NCI-H2107 (cell line): ENCODE measurements at places on chromosomes 7 and 10.

DNA sequence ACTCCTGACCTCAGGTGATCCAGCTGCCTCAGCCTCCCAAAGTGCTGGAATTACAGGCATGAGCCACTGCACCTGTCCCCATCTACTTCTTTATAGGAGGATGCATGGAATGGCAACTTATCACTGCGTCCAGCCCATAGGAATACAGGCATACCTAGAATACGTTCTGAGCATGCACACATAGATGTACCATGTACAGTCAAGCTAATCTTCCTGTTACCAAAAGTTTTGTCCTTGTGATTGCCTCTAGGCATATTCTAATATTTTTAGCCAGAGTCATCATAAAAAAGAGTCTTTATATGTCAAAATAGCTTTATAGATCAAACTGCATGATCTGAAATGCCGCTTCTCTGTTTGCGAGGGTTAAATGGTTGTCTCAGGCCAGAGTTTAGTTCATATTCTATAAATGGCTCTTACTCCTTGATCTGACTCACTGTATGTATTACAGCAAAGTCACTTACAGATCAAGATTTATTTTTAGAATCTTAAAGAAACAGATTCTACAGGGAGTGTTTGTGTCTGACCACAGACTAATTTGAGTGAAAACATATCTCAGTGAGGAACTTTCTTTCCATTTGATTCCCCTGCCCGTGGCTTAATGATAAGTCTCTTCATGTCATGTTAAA lies 210.9 kb downstream of the CREB5 start:
- DNase-seq: no peak

DNA sequence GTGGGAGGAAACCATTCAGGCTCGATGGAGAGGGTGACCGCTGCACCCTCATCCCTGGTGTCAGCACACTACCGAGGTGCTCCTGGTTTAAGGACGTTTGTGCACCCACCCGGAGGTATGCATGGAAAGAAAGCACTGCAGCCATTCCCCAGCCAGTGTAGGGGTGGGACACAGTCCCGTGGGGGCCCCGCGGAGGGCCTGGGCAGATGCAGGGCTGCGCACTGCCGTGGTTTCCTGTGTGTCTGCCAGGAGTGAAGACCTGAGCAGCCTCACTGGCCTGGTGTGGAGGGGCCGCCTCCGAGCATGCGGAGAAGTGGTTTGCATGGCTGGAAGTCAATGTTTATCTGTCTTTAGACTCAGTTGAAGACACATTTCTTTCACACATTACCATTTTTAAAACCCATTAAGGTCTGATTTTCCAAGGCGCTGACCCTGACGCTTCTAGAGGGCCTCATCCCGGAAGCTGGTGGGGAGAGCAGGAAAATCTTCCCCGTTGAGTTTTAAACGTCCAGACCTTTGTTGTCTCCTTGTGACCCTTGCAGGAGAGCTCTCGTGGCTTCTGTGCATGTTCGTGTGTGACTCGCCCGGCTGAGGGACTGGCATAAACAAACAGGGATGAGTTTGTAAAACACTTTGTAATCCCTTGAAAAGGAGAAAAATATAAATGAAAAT lies 188.1 kb downstream of the MGMT start:
- DNase-seq: no peak

- DNase-seq: no peak
Measured at GRCh38 chr7:572416-573268, 53.0 kb upstream of the PDGFA start.

DNA sequence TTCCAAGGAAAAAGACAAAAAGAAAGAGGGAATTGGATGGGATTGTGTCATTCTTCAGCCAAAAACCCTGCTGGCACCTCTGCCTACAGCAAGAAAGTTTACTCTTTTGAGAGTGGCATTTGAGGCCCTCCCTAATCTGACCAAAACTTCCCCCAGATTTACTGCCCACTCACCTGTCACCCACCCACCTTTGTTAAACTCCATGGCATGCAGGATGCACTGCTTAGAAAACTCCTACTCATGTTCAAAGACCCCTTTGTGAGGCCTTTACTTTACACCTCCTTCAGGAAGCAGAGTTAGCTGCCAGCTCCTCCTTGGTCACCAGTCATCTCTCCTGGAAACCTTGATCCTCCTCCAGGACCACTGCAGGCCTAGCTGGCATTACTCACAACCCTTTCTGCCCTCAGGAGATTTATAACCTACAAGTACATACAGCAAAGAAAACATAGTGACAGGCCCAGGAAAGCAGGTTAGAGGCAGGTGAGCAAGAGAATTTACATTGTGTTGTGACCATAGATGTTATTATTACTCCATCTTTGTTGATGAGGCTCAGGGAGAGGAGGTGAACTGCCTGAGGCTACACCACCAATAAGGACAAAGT lies 10.3 kb upstream of the PLAC9 start:
- DNase-seq: no peak

- no peak for DNase-seq
Measured at GRCh38 chr7:129949292-129950133, 3.2 kb downstream of the UBE2H start.

- no peak for DNase-seq
Measured at GRCh38 chr7:16353226-16353625, 68.1 kb downstream of the CRPPA start.

DNA sequence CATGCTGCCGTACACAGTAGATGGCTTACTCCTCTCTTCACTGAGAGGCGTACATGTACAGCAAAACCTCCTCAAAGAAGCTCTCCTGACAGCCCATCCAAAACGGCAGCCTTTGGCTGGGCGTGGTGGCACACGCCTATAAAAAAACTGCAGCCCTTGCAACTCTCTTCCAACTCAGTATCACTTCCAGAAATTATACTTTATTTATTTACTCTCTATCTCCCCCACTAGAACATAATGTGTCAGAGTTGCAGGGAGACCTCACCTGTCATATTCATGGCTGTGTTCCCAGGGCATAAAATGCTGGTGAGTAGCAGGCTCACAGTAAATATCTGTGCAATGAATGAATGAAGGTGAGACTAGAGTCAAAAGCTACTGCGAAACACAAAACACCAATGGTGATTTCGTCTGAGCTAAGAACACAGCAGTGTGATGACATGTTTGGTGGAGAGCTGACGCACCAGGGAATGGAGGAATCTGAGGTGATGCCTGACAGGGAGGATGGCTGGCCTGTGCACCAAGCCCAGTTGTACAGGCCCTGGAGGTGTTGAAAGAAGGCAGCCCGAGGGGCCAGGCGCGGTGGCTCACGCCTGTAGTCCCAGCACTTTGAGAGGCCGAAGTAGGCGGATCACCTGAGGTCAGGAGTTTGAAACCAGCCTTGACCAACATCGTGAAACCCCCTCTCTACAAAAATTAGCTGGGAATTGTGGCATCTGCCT lies 55.3 kb downstream of the COBL start:
- DNase-seq: no peak

DNA sequence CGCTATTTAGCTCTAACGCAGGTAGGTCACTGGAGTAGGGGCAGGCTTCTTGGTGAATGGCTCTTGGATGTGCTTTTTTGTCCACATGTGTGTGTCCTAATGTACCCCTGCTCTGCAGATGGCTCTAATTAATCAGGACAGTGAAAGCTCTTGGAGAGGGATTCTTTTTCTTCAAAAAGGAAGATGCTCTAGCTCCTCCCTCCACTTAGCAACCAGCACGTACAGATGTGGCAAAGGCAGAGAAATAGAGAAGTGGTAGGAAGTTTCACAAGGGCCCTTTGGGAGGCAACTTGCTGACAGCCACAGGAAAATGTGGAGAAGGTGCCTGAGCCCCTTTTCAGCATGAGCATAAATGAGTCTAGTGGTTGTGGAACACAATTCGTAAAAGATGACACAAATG lies 221.7 kb downstream of the PLXNA4 start:
- DNase-seq: no peak

DNA sequence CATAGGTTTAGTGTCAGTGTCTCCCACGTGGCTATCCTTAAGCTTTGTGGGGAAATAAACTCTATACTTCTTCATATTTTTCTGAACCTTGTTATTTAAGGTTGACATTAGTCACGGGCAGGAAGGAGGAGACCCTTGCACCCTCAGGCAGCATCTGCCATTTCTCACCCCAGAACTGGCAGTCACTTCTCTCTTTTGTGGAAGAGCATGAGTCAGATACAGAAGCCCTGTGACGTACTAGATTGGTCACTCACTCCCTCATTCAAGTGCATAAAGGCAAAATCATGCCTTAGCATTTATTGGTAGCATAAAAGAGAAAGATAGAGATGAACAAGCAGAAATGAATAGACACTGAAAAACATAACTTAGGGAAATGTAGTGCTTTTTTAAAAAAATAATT lies 206.0 kb upstream of the MDFIC start:
- DNase-seq: no peak

GRCh38 chr10:1400101-1401070 lies 336.9 kb downstream of the ADARB2 start:
- no peak for DNase-seq

- no peak for DNase-seq
Measured at GRCh38 chr7:26166684-26167266, 14.8 kb downstream of the NFE2L3 start.

GRCh38 chr10:130428936-130429335 lies 292.7 kb downstream of the GLRX3 start:
- DNase-seq: no peak

GRCh38 chr10:77032188-77032570 lies 605.4 kb downstream of the KCNMA1 start:
- DNase-seq: no peak

GRCh38 chr10:119533473-119533872 lies 9.0 kb downstream of the RGS10 start:
- DNase-seq: no peak

- no peak for DNase-seq
Measured at GRCh38 chr7:28871631-28872030, 86.5 kb downstream of the TRIL start.

DNA sequence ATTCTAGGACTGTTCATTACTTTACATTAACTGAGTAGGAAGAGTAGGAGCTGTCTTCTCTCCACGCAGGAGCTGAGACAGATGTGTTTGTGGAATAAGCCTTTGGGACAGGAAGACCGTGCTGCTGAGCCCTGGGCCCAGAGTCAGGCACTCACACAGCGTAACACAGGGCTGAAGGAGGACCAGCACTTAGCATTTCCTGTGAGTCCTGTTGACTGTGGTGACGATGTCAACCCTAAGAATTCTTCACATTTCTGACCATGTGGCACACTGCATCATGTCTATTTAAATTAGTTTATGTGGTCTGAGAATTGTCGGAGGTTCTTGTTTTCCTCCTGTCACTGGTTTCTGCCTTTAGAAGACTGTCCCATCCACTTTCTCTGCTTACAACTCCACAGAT lies 117.2 kb downstream of the PIP4K2A start:
- DNase-seq: no peak

DNA sequence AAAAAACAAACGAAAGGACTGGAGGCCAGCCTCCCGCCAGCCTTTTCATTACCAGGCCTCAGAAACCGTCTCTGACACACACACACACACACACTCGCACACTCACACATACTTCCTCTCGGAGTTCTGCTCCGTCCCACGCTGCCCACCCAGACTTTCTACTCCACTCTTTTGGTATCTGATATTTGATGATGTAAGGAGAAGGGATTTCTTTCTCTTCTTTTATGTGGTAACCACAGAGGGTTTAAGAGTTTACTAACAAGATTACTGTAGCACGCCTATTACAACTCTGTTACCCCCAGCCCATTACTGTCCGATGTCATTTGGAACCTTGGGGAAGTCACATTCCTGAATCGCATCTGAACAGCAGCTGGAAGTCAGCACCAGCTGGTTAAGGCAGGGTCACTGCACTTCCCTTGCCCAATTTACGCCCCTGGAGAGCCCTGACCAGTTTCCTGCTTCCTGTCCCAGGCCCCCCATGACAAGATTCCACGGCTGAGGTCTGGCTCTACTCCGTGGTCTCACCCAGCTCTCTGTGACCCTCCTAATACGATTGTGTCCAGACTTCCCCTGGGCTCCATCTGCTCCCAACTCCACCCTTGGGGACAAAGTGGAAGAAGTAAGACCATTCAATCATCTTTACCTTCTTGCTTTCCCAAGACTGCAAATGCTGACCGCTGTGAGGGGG lies 1.1 kb downstream of the DENND2A start:
- no peak for DNase-seq

- DNase-seq: no peak
Measured at GRCh38 chr7:92485974-92486373, 8.2 kb upstream of the ERVW-1 start.

DNA sequence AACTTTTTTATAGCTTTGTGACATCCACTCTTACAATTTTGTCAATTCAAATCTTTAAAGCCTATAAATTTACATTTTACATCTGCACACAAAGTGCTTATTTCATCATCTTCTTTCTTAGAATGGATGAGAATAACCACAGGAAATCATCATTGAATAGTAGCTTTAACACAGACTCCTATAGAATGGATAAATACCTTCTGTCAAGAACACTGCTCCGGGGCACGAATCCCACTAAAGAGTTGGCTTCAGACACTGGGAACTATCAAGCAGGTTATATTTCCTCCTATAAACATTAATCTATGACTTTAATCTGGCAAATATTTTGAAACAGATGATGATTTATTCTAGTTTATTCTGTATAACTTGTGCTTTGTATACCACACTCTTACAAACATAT lies 269.7 kb upstream of the TPK1 start:
- DNase-seq: no peak

DNA sequence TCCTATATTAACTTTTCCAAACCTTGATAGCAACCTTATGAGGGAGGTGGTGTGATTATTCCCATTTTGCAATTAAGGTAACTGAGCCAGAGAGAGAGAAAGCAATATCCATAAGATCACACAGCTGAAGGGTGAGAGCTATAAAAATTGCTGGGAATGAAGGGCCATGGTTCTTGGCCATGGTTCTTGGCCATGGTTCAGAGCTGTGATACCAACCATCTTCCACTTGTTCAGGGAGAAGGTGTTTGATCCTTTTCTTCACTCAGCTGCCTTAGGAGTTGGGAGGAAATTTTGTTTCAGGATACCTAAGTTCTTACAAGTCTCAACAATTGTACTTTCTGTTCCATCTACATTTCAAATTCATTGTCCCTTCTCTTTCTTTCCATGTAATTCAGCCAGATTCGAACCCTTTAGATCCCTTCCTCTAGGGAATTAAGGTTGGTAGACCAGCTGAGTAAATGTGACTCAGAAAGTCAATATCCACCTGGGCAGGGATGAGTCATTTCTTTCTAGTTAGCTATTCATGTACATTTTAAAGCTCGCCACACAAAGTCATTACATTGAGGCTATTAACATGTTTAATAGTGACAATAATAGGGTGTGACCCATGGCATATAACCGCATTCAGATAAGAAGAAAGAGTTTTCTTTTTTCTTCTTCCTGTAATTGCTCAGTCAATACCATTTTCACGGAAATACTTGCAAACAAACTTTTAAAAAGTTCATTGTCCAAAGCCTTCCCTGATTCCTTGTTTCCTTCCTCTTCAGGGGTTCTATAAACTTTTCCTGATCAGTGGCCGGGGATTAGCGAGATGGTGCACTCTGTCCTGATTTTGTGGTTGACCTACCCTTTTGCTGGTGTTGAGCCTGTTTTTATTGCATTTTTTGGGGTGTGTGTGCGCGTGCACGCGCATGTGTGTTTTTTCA lies 143.4 kb downstream of the TCF7L2 start:
- DNase-seq: no peak
